ENCODE measurements at places on chromosomes 7 and 10.
A peak's percentile ranks its signal among the peaks of the same experiment; 100 is the strongest.

- DNase-seq: no peak
Observed at GRCh38 chr10:22333975-22334282, 11.4 kb upstream of the SPAG6 start.

GRCh38 chr10:123515661-123516060 lies 150.5 kb upstream of the GPR26 start:
- DNase-seq: no peak

GRCh38 chr7:71604818-71605414 lies 473.0 kb downstream of the GALNT17 start:
- no peak for DNase-seq

DNA sequence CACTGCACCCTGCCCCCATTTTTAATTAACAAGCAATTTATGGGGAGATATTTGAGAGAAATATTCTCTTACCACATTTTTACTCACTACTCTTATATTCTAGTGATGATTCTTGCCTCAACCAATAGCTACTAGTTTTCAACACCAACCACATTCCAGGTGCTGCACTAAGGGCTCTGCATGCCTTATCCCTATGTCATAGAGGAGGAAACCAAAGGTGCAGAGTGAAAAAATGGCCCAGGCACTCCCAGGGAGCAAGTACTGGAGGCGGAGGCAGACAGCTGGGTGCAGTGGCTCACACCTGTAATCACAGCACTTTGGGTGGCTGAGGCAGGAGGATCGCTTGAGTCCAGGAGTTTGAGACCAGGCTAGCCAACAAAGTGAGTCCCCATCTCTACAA lies 35.5 kb upstream of the TPST1 start:
- DNase-seq: no peak

DNA sequence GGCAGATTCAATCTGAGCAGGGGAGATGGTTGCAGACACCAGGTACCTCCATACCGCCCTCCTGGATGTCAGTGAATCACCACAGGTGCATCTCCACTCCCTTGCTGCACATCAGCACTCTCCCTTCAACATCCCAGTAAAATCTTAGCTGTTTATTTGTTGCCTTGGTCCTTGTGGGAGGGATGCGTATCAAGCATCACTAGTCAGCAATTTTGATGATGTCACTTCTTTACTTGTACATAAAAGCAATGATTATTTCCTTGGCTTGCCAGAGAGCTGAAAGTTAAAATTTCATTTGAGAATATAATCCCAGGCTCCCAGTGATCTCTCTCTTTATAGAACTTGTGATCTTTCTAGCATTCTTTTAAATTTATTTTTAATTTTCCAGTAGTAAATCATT lies 49.5 kb downstream of the TMEM168 start:
- DNase-seq: no peak

DNA sequence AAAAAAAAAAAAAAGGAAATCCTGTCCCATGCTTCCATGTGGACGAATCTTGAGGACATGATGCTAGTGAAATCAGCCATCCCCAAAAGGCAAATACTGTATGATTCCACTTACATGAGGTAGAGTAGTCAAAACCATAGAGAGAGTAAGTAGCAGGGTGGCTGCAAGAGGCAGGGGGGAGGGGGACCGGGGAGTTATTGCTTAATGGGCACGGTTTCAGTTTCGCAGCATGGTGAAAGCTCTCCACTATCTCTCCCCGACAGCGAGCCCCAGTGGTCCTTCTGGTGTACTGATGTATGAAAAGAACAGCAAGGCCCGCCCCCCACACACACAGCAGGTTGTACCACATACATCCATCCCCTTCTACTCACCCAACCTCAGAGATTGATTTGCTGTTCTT lies 32.8 kb downstream of the NOD1 start:
- peak; percentile 64 for DNase-seq

GRCh38 chr10:87760195-87760905 lies 57.7 kb downstream of the ATAD1 start:
- DNase-seq: no peak

DNA sequence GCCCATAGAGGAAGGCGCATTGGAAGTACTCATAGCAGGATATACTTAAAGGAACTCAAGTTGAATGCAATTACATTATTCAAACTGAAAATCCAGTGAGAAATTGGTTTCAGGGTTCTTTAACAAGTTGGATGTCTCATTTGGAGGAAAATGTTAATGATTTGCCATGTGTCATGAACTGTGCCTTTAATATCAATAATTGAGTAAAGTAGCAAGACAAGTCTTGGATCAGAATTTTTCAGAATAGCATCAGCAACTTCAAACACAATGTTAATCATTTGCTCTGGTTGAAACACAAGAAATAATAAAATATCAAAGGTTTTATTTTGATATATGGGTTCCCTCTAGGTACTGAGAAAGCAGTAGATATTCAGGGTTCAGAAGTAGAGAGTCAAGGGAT lies 24.5 kb upstream of the POU6F2 start:
- DNase-seq: no peak

DNA sequence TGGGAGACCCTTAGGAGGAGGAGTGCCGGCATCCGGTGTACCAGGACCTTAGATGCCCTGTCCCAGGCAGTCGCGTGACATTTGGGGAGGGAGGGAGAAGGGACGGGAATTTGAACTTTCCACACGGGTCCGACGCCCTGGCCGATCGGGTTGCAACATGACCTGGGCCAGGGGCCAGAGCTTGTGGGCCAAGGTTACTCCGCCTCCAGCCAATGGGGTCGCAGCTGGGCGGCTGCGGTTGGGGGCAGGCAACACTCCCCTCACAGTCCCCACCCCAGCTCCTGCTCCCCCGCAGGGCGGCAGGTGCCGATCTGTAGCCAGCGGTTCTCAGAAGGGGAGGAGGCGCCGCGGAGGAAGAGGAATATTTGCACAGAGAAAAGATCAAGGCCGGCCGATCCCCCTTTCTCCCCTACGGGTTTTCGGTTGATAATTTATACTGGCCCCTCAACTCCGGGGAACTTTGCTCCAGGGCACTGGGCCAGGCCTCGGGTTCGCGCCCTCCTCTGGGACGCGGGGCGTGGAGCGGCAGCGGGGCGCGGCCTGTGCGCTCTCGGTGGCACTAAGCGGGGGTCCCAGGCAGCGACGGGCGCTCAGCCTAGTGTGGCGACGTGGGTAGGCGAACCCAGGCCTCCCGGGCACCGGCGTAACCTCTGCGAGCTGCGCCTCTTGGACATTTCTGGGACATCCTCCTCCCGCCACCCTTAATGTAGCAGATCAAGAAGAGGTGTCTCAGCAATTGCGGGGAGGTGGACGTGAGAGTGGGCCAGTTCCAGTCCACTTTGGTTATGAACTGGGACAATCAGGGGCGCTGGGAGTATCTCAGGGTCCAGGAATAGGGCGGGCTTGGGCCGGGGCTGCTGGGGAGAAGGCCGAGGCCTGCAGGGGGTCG lies 1.2 kb downstream of the MLXIPL start:
- DNase-seq: no peak

- no peak for DNase-seq
Observed at GRCh38 chr7:104241135-104241534, 33.3 kb upstream of the ORC5 start.

GRCh38 chr10:34407324-34407805 lies 407.7 kb downstream of the PARD3 start:
- no peak for DNase-seq

DNA sequence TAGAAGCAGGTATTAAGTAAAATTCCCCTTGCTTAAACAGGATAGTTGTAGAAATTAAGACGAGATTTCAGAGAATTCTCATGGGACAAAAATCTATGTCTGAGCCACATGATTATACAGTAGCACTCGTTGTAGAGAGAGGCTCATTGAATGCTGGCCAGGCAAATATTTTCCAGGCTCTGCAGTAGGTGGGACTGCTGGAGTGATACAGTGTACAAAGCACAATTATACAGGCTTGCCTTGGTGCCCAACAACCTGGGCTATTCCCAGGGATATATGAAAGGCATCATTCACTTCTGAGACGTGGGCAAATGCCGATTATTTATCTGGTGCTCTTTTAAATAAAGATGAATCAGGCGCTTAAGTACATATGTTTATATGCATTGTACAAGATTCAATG lies 380.6 kb downstream of the PHTF2 start:
- no peak for DNase-seq

DNA sequence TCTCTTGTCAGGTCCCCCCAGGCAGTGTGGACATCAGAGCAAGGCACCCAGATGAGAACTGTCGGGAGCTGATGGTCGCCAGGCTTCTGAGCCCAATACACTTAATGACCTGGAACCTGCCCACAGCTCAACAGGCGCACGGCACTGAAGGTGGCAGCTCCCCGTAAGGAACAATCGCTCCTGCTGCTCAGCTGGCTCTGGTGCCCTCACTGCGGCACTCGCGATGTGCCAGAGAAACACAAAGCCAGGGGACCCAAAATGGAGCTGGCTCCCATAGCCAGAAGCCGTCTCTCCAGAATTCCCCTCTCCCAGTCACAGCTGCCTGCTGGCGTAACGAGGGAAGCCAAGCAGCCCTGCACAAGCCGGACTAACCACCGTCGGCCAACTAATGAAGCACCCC lies 6.3 kb downstream of the CALN1 start:
- DNase-seq: no peak

DNA sequence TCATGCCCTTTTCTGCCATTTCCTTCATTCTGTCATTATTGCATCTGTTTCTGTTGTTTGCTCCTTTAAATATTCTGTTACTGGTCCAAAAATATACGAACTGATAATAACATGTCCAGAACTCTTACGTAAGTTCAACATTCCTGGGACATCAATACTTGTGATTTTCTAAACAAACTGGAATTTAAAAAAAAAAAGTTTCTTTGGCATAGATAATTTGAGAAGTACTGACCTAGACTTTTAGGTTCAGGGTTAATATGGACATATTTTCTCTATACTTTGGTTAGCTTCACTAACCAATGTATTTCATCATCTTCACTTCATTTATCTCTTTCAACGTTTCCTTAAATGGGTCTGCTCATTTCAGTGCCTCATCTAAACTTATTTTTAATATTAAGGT lies 147.3 kb downstream of the JMJD1C start:
- no peak for DNase-seq

DNA sequence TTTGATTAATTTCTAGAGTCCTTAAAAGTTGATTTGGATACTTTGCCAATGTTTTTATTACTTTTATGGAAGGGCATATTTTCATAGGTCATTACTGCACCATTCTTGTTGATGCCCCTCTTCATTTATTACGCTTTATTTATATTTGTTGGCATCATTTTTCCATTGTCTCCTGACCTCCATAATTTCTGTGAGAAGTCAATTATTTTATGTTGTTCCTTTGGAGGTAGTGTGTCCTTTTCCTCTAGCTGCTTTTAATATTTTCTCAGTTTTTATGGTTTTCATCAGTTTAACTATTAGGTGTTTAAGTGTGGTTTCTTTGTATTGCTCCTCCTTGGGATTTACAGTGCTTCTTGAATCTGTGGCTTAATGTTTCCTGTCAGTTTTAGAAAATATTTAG lies 134.9 kb downstream of the SAMD9 start:
- no peak for DNase-seq

DNA sequence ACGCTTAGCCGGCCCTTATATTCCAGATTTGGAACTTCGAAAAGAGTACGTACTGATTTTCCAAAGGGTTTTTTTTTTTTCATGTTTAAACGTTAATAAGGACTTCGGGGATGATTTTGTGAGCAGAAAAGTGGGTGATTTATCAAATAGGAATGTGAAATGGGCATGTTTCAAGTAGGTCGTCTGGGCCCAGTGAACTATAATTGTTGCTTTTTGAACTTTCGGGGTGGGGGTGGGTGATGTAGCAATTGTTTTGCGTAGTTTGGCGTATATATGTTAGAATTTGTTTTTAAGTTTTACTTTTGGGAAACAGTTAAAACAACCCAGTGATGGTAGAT lies 299 bp upstream of the PBLD start:
- DNase-seq: no peak

DNA sequence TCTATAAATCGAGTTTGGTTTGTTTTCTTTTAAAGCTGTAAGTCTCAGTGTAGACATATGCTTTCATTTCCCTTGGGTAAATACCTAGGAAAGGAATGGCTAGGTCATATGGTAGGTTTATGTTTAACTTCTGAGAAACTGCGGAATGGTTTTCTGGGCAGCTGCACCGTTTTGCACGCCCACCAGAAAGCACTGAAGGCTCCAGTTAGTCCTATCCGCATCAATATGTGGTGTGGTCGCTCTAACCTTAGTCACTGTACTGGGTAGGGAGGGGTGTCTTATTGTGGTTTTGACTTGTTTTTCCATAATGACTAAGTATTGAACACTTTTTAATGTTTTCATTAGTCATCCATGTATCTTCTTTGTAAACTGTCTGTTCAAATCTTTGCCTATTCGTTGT lies 279.5 kb upstream of the AKR1E2 start:
- peak; percentile 8 for DNase-seq

- DNase-seq: no peak
Observed at GRCh38 chr7:123935436-123936381, 10.7 kb downstream of the SPAM1 start.

- peak; percentile 71 for DNase-seq
Observed at GRCh38 chr10:72340510-72341261, 14.0 kb downstream of the DNAJB12 start.

DNA sequence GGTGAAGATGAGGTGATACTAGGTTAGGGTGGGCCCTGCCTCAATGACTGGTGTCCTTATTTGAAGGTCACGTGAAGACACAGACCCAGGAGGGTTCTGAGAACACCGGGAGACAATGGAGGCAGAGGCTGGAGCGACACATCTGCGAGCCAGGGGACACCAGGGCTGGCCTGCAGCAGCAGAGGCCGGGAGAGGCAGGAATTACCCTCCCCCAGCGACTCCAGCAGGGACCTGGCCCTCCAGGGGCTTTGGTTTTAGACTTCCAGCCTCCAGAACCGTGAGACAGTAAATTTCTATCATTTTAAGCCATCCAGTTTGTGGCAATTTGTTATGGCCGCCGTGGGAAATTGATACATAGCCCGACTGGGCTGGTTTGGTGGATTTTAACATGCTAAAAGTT lies 152.2 kb downstream of the DNAJB6 start:
- DNase-seq: no peak

GRCh38 chr7:47684728-47685127 lies 102.8 kb upstream of the TNS3 start:
- no peak for DNase-seq

- DNase-seq: no peak
Observed at GRCh38 chr10:125003146-125003900, 61.4 kb downstream of the ZRANB1 start.

- no peak for DNase-seq
Observed at GRCh38 chr7:90570373-90570959, 25.7 kb upstream of the CDK14 start.

- no peak for DNase-seq
Observed at GRCh38 chr10:1635340-1635739, 102.0 kb downstream of the ADARB2 start.

- DNase-seq: no peak
Observed at GRCh38 chr10:132507409-132507955, 30.1 kb upstream of the INPP5A start.

- no peak for DNase-seq
Observed at GRCh38 chr7:85290269-85290668, 103.4 kb upstream of the SEMA3D start.

DNA sequence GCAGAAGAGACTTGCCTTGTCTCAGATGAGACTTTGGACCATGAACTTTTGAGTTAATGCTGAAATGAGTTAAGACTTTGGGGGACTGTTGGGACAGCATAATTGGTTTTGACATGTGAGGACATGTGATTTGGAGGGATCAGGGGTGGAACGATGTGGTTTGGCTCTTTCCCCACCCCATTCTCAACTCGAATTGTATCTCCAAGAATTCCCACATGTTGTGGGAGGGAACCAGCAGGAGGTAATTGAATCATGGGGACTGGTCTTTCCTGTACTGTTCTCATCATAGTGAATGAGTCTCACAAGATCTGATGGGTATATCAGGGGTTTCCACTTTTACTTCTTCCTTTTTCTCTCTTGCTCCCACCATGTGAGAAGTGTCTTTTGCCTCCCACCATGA lies 229.7 kb upstream of the KCND2 start:
- DNase-seq: no peak

- no peak for DNase-seq
Observed at GRCh38 chr7:69403169-69403568, 195.1 kb upstream of the AUTS2 start.
